NCI-H748 treated with DMSO at 0.1 percent for 48 hours (cell line): ENCODE measurements at places on chromosomes 1 and 21.

DNA sequence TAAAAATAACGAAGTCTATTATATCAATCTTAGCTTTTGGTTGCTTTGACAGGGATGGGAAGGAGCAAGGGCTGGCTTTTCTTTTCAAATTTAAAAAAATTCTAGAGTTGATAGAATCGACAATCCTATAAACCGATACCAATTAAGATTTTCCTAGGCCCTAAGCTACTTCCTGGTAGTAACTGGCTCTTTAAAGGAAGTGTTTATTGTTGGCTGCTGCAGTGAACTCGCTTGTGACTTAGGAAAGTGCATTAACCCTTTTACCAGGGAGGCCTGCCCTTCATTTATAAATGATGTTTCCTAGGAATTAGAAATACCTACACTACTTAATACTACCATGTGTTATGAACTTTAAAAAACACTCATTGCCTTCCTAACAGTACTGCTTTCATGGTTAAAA is 33.2 kb downstream of the ATP5PF start:
- no peak for DNase-seq

DNA sequence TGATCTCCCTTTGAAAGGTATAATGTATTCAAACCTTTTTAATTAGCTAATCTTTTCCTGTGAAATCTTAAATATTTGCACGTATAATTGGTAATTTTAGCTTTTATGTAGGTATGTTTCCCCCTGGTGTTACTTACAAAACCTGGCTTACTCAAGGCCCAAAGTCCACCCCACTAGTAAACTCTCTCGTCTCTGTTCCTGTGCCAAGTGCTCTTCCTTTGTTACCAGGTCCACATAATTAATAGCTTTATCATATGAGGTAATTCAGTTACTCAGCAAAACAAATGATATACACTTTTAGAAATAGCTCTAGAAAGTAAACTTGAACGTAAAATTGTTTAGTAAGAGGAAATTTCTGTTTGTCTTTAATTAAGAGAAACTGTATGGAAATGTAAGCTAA is 36.7 kb downstream of the NFIA start:
- DNase-seq = no peak

- DNase-seq = no peak
These were observed 40.9 kb downstream of the RPL5 start for GRCh38 chr1:92872719-92873118.

GRCh38 chr1:14567056-14567455 is 31.4 kb upstream of the KAZN start:
- no peak for DNase-seq

DNA sequence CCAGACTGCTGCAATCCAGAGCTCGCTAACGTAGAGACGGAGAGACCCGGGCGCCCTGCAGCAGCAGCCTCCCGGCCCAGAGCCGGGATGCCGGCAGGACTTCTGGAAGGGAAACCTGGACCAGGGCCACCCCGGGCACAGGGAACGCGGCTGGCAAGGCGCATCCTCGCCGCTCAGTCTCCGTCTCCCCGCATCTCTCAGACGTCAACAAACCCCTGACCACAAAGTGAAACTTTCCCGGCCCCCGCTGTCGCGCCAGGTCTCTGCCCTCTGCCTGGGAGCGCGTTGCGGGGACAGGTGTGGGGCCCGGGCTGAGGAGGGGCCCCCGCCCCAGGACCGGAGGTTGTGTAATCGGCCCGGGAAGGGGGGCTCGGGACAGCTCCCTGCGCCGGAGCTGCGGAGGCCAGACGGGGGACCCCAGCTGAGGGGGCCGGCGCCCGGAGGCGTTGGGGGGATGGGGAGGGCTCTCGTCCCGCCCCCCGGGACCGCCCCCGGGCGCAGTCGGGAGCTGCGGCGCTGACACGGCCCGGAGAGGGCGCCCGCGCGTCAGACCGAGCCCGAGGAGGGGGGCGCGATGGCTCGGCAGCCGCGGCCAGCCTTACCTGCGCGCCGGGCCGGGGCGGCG is 116.6 kb upstream of the HIVEP3 start:
- DNase-seq = peak; percentile 99

GRCh38 chr1:145995148-145995881 is 1.1 kb downstream of the TXNIP start:
- DNase-seq = no peak

DNA sequence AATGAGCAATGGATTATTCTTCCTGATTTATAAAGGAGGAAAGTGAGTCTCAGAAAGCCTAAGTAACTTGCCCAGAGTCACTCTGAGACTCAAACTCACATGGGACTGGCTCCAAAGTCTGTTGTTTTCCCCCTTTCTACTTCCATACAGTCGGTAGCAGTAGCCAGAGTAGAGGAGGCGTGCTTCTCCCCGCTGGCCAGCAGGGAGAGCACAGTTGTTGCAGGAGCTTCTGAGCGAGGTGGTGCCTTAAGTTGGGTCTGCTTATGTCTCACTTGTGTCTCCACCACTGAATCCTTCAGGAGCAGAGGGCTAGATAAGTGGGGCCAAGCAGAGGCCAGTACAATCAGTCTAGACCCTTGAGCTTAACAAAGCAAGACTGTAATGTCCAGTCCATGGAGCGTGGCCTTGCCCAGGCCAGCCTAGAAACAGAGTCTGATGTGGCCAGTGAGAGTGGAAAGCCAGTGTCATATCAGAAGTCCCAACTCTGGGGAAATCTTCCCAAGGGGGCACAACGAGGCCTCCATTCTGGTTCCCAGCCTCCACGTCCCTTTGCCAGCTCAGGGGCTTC is 181.9 kb downstream of the ZSCAN20 start:
- no peak for DNase-seq

DNA sequence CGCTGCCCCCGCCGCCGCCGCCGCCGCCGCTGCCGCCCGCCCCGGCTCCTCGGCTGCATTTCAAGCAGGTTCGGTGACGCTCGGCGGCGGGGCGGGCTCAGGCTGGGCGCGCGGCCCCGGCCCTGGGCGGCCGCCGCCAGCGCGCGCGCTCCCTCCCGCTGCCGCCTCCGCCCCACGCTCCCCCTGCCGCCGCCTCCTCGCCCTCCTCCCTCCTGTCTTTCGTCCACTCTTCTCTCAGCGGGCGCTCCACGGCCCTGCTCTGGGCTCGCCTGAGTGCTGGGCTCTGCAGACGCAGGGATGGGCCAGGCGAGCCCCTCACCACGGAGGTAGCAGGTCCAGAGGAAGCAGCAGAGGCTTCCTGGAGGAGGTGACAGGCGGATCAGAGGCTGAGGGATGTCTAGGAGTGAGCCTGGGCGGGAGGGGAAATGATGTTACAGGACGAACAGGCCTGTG is at the start of gene LRP8:
Gene LRP8 (minus strand): TSS at position 62 of the 453 bp plus-strand sequence. CDS start 158 bp downstream, outside the sequence.
- DNase-seq = peak; percentile 67

DNA sequence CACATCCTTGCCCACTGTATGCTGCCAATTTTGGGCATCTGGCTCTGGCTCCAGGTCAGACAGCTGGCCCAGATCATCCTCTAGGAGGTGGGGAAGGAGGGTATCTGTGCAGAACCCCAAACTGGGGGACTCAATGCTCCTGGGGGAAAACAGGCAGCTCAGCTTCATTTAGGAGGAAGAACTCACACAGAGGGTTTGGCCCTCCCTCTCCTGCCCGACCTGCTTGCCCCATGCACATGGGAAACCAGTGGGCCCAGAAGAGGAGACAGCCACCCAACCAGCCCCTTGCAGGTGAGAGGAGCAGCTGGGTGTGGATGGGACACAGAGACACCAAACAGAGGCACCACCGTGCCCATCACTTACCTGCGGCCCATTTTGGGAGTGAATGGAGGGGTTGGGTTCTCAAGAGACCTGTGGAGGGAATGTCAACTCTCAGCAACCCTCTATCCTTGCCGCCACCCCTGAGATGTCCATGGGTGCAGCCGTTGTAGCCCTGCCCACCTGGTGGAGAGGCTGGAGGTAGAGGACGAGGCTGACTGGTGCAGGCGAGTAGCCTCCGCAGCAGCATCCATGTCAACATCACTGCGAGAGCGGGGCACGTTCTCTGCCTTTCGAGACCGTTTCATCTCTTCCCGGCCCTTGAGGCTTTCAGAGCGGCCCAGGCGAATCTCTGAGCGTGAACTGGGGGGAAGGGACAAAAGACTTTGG is 27.5 kb downstream of the LRRC71 start:
- no peak for DNase-seq

DNA sequence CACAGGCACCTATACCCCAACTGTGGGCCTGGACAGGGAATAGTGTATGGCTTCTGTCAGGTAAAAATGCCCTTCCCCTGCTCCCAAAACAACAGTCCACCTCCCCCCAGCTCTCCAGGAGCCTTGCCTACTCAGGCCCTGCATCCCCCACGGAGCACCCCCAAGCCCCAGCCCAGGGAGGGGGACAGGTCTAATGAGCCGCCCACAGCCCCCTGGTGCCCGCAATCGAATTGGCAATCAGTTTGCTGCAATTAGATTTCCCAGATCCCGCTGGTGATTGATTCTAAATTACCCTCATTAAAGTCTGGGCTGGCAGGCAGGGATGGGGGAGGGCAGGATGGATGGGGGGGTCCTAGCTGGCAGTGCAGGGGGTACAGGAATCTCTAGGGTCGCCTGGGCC is 8.1 kb downstream of the SDC3 start:
- no peak for DNase-seq

DNA sequence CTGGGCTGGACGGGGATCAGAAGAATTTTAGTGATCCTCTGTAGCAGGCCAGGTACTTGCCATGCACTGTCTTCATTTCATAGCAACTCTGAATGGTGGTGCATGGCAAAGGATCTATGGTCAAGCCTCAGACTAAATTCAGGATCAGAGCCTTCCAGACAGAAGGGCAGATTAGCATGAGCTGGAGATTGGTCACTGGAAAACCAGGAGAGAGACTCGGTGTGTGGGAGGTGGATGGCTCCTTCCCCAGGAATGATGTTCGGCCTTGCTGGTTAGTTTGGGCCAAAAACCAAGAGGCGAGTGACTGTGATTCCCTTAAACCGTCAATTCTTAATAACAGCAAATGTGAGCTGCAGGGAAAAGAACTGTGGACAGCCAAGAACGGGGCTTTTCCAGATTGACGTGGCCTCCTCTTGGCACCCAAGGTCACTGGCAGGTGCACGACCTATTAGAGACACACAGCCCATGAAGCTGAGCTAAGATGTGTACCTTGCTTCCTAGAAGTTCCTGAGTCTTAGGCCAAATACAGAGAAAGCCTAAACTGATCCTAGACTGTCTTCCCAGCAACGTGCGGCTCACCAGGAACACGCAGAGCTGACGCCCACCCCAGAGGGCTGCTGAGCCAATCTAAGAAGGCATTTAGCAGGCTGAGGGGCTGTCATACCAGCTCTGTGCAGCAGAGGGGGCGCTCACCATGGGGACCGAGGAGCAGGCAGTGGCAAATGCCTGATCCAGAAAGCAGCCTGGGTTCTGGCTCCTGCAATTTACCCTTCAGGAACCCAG is 18.5 kb downstream of the ALDH4A1 start:
- DNase-seq = peak; percentile 6

GRCh38 chr1:234072793-234073192 is 168.3 kb downstream of the SLC35F3 start:
- DNase-seq = no peak

DNA sequence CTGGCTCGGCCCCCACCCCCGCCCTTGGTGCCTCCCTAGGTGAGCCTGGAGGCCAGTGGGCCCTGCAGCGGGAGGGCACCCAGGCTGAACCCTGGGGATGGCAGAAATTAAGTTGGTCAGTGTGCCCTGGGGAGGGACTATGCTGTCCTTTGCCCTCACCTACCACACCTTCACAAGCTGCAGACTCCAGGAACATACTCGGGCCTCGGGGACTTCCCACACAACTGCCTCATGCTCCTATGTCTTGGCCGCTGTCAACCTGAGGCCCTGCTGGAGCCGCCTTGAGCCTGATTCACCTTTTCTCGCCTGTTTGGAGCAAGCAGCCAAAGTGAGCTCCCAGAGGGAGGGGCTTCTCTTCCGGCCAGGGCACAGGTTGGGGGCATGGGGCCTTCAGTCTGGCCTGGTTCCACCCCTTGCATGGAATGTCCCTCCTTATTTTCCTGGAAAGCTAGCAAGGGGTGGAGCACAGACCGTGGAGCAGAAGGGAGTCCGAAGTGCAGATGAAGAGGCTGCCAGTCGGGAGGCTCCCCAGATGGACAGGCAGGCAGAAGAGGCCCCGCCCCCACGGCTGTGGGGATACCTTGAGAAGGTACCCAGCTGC is 24.7 kb downstream of the KNCN start:
- DNase-seq = no peak

GRCh38 chr1:226406401-226406881 is 1.5 kb downstream of the PARP1 start:
- no peak for DNase-seq

- DNase-seq = no peak
These were observed 24.7 kb upstream of the BECN2 start for GRCh38 chr1:241932845-241933244.

DNA sequence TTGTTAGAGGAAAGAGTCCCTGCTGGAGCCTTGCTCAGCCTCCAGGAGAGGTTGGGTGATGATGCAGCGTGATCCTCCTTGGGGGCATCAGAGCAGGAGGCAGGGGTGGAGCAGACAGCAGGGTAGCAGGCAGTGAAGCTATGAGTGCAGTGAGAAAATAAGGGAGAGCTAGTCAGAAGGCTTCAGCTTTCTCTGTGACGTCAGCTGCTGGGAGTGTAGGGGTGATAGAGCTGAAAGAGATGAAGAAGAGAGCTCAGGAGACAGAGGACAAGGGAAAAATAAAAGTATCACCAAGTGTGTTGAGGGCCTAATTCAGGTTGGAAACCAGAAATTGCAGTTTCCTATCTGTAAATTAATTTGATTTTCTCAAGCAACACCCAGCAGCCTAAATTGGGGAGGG is 2.2 kb upstream of the ADAM30 start:
- no peak for DNase-seq

GRCh38 chr1:6253380-6253779 is 7.5 kb downstream of the GPR153 start:
- no peak for DNase-seq

- no peak for DNase-seq
These were observed 262.8 kb downstream of the LMO4 start for GRCh38 chr1:87591492-87591891.

DNA sequence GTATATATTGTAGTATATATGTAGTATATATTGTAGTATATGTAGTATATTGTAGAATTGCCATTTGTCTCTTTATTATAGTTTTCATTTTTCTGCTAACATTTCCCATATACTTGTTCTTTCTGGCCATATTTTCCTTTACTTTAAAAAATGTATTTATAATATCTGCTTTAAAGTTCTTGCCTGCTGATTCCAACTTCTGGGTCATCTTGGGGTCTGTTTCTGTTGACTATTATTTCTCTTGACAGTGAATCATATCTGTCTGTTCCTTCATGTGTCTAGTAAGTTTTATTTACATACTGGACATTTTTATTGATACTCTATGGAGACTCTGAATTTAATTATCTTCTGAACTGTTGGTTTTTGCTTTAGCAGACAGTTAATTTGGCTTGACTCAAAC is 45.9 kb downstream of the MARK1 start:
- no peak for DNase-seq

GRCh38 chr1:87007323-87007722 is 92.9 kb downstream of the HS2ST1 start:
- no peak for DNase-seq

- no peak for DNase-seq
These were observed 32.6 kb downstream of the UBE4B start for GRCh38 chr1:10065344-10065685.

- peak; percentile 28 for DNase-seq
These were observed 50.3 kb upstream of the COA6 start for GRCh38 chr1:234322979-234323378.

GRCh38 chr21:23152130-23152529 is 2153.9 kb downstream of the NCAM2 start:
- DNase-seq = no peak
